ENCODE measurements at places on chromosomes 4 and X.

DNA sequence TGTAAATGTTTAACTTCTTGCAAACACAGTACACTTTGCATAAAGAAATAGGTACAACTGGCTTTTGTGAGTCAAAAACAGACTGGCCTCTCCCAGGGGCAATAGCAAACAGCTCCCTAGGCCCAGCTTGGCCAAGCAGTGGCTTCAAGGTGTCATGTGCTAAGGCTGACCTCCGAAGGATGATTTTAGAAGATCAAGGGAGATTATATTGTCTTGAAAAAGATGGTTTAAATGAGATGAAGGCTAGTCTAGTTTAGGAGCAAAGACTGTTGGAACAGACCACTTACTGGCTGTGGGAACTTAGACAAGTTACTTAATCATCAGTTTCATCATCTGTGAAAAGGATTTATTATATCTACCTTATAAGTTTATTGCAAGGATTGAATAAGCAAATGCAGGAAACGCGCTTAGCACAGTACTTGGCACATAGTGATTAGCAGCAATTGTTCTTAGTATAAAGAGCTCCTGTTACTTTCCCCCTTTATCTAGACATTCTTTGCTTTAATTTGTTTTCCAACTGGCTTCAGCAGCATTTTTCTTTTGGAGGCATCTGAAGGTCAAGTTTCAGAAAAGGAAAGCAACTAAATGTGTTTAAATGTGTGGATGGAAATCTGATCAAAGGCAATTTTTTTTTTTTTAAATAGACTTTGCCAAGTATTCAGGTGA, 17.2 kb downstream of the ANXA3 start:
- DNase-seq, result no peak

DNA sequence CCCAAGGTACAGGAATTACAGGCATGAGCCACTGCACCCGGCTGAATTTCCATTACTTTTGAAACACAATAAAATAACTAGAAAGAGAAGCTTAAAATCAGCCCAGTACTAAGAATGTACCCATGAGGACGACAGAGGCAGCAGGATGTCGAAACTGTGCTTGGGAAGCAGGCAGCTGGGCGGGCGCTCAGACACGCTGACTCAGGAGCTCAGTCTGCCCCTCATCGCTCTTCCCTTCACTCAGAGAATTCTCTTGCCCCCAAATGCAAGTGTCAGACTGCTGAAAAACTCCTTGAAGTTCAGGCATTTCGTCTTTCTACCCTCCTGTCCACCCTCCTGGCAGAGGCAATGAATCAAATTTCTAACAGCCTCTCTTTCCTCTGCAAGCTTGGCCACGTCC, 41.0 kb upstream of the CDKN2AIP start:
- no peak for DNase-seq

DNA sequence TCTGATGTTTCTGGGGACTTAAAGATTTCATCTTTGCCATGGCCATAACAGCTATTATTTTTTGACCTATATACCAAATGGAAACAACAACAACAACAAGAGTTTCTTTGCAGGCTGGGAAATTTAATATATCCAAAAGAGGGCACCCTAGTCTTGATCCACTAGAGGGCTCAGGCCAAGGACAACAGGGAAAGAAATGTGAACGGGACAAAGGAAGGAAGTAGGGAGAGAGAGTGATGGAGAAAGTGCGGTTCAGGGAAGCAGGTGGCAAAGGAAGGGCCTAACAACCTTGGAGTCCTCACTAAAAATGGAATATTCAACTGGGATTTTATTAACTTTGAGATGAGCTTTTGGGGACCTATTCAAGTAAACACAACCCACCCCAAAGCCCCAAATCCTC, 67.8 kb upstream of the SCML1 start:
- no peak for DNase-seq

- no peak for DNase-seq
Observed at GRCh38 chr4:19298998-19299397, 952.7 kb upstream of the SLIT2 start.

DNA sequence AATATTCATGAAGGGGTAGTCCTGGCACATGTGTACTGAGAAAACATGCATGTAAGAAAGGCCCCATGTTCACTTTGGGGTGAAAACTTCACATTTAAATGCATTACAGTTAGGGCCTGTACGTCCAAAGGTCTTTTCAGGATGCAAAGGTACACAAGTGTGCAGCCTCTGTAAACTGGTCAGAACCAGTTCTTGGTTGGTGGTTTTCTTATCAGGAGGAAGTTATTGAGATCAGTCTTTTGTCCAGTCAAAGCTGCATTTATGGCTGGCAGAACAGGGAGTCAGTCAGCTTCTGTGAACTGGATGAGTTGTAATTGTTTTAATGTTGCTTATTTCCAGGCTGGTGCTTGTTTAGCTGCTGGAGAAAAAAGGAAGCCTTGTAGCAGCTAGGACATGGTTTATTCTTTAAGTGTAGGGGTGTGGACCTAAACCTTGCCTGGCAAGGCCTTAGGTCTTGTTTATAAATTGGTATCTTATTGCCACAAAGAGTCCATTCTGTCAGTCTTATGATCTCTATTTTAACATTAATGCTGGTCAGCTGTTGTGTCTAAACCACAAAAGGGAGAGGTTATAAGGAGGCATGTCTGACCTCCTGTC, 1906.6 kb upstream of the TENM3 start:
- DNase-seq, result no peak

DNA sequence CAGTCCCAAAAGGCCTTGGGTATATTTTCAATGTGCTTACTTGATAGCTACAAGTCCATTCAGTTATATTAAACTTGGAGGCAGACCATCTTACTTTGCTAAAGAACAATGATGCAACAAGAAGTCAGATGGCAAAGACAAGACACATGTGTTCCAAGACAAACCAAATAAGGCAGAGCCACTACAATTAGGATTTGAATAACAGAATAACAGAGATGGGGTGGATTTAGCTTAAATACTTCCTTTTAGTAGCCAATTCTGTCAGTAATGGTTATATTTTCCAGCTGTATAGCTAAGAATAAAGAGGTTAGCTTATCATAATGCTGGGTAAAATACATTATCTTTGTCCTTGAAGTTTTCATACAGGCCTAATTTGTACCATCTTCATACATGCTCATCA, 37.7 kb upstream of the FRAS1 start:
- DNase-seq, result no peak

DNA sequence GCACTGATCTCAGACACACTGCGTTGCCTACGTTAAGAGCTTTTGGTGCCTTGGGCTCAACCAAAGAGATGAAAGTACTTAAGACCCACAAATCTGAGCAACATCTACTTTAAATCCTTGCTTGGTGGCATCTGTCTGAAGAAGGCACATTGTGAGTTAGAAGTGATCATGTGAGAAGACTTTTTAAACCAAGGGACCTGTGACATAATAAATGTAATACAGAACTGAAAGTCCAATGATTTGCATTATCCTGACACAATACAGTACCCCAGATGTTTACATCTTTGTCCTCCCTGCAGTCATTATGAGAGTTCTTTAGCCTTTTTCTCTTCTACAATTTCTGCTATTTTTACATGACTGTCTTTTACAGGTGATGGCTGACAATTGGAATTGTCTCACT, 96.7 kb upstream of the FTHL17 start:
- DNase-seq, result no peak

GRCh38 chr4:19358015-19358414, 893.7 kb upstream of the SLIT2 start:
- no peak for DNase-seq

DNA sequence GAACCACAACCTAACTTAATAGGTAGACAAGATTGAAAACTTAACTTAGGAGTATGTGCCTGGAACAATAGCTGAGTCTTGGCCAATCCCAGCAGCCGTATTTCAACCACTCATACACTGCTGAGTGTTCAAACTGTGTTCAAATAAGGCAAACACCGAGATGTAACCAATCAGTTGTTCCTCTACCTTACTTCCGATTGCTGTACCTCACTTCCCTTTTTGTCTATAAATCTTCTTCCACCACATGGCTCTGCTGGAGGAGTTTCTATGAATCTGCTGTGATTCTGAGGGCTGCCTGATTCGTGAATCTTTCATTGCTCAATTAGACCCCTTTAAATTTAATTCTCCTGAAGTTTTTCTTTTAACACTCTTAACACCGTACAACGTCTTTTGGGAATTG, 108.0 kb downstream of the ANAPC4 start:
- no peak for DNase-seq

Data from bone marrow (tissue), 2 donors.